Ammon's horn (tissue), 1 donor: ENCODE measurements at places on chromosomes 4 and X.

GRCh38 chr4:16122784-16123183 lies 39.0 kb upstream of the PROM1 start:
- no peak for DNase-seq

GRCh38 chrX:72020204-72020603 lies 109.6 kb downstream of the NHSL2 start:
- no peak for DNase-seq

GRCh38 chr4:172750910-172751309 lies 417.7 kb upstream of the GALNT7 start:
- no peak for DNase-seq

- DNase-seq: peak; percentile 11
Measured at GRCh38 chr4:55819634-55820033, at the start of gene EXOC1L. TSS of gene EXOC1L (plus strand) at chr4:55819790. CDS start at chr4:55820027, 237 bp downstream.

DNA sequence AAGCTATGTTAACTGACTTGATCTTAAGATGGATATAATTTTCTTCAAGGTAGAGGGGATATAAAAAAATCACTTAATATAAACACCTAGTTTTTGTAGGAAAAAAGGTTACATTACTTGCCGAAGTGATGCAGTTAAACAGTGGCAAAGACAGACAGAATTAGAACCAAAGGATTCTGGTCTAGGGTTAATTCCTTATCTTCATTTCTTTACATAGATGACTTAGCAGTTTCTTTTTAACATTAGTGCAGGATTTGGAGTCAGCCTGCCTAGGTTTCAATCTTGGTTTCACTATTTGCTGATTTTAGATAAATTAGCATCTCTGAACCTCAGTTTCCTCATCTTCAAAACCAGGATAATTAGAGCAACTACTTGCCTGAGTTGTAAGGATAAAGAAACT lies 14.3 kb downstream of the ZAR1 start:
- DNase-seq: no peak

DNA sequence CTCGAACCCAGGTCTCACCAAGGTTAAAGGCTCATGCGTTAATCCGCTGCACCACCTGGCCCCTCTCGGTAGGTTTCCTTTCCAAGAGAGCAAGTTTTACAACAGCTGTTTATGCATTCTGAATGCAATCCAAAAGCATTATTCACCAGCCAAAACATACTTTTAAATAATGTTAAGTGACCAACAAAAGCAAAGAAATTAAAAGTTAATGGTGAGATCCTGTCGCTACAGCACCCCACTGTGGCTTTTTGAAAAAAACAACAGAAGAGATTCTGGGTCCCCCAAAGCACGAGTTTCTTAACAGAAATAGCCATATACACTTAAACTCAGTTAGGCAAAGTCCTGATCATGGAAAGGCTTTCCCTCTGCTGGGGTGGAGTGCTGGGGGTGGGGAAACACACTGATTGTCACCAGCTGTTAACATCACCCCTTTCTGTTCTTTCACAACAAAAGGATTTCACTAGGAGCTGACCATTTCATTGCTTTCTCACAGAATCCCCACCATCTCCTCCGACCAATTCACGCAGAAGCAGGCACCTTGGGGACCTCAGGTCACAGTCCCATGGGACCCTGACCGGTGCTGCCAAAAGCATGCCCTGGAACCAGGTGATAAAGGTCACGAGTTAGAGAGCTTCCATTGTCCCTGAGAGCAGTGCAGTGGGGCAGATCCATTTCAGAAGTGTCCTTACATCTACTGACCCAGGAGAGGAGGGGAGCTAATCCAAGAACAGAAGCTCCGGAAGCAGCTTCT lies 51.2 kb downstream of the ZNF827 start:
- no peak for DNase-seq

DNA sequence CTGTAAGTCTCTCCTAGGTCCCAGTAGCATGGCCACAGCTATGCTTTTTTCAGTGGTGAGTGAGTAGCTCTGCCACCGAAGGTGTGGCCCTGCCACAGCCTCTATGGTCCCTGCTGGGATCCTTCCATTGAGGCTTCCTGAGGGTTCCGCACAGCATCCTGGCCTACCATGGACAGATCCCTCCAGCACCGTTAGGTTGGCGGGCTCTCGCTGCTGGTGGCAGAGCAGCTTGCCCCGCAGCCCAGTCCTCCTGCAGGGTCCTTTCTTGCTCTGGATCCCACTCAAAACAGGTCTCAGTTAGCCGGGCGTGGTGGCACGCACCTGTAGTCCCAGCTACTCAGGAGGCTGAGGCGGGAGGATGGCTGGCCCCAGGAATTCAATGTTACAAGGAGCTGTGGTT lies 2.4 kb upstream of the PDZD4 start:
- DNase-seq: no peak

DNA sequence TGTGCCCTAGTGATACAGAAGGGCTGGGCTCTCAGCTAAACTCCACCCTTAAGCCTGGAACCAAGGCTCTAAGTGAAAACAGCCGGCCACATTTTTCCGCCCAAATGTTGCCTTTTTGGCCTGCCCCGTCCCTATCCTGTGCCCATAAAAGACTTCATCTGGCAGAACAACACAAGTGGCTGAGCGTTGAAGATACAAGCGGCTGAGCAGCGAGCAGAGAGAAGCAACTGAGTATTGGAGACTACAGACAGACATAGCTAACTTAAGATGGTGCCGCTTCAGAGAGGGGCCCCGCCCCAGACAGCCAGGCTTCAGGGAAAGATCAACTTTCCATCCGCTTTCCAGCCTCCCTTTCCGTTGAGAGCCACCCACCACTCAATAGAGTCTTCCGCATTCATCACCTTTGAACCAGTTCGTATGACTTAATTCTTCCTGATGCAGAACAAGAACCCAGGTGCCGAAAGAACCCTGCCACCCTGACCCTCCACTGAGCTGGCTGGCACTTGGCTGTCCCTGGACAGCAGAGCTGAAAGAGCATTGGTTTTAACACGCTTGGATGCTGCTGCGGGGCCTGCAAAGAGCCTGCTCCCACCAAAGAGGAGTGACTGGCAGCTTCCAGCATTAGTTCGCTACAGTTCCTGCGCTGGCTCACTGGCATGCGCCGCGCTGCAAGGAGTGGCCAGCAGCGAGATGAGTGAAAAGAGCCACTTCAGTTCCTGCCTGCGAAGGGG lies 853.2 kb upstream of the INTU start:
- DNase-seq: no peak

DNA sequence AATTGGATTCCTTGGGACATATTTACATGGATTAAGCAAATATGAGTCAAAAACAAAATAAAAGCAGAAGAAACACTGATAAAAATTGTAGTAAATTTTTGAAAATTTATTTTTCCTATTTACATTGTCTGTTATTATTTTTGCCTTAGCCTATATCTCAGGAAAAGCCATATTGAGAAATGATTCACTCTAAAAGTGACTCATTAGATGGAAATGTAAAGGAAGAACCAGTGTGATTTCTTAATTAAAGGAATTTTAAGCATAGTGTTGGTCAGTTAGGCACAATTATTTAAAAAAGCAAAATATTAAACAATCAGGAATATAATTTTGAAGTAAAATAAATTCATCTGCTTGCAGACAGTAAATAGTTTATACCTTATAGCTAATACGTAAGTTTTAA lies 167.4 kb upstream of the NAP1L5 start:
- no peak for DNase-seq

- DNase-seq: peak; percentile 87
Measured at GRCh38 chr4:184805462-184806228, 20.1 kb downstream of the ACSL1 start.

GRCh38 chr4:15832523-15833451 lies 54.7 kb downstream of the CD38 start:
- DNase-seq: no peak

- no peak for DNase-seq
Measured at GRCh38 chr4:7428261-7429068, 6.3 kb downstream of the PSAPL1 start.

- no peak for DNase-seq
Measured at GRCh38 chr4:112222219-112222955, 9.2 kb upstream of the AP1AR start.

DNA sequence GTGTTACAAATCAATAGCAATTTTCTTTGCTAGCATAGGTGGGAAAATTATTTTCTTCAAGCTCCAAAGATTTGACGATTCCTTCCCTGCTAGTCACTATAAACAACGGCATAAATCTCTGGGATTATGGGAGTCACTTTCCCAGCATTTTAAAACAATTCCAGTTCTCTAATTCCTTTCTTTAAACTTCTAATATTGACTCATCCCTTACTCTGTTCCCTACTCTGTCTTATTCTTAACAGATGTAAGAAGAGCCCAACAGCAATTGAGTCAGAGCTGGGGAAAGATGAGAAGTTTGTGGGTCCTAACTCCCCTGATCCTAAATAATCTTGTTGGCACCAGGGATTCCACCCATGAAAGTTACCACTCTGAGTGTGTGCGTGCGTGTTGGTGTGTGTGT lies 47.4 kb upstream of the IL21 start:
- no peak for DNase-seq

DNA sequence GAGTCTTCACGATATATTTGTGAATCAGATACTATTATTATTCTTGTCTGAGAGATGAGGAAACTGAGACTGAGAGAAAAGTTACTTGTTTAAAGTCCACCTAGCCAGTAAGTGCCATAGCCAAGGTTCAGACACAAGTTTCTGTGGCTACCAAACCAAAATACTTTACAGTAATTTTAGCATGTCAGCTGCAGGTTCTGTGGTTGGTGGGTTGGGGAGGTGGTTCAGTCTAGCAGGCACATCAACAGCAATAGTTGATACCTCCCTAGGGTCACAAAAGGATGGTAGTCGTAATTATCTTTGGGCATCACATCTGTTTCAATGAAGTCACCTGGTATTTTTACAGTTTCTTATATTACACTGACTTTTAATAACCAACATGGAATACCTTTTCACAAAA lies 35.6 kb upstream of the EDA2R start:
- no peak for DNase-seq

- no peak for DNase-seq
Measured at GRCh38 chr4:7254736-7255487, 62.6 kb downstream of the SORCS2 start.

GRCh38 chr4:122619611-122620010 lies 1.3 kb downstream of the IL21 start:
- no peak for DNase-seq

- DNase-seq: no peak
Measured at GRCh38 chrX:124212622-124213021, 119.8 kb upstream of the TEX13D start.

GRCh38 chr4:9976781-9977180 lies 44.5 kb downstream of the SLC2A9 start:
- DNase-seq: no peak

DNA sequence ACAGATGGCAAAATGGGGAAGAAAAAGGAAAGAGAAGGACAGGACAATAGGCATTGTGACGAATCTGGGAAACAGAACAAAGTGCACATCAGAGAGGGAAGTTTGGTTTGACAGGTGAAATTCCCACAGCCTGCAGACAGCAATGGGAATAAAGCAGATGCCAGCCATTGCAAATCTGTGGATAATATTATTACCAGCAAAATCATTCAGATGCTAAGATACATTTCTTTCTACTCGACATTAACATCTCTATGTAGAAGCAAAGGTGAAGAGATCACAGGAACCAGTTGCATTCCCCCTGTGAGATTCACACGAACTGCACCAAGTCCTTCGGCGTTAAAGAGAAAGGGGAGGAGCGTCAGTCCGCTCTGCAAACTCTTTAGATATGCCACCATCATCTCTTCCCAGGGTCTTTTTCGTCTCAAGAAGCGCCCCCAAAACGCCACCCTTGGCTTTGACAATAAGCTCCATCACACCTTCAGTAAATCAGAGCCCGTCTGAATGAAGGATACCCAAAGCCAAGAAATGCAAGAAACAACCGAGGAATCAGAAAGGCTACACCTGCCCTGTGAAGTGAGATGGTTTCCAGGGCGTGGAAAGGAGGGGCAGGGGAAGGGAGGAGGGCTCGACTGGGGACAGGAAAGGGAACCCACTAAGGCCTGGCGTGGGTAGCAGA lies 1.9 kb downstream of the NEUROG2 start:
- no peak for DNase-seq

- DNase-seq: peak; percentile 41
Measured at GRCh38 chr4:85826060-85826678, 351.2 kb downstream of the ARHGAP24 start.

DNA sequence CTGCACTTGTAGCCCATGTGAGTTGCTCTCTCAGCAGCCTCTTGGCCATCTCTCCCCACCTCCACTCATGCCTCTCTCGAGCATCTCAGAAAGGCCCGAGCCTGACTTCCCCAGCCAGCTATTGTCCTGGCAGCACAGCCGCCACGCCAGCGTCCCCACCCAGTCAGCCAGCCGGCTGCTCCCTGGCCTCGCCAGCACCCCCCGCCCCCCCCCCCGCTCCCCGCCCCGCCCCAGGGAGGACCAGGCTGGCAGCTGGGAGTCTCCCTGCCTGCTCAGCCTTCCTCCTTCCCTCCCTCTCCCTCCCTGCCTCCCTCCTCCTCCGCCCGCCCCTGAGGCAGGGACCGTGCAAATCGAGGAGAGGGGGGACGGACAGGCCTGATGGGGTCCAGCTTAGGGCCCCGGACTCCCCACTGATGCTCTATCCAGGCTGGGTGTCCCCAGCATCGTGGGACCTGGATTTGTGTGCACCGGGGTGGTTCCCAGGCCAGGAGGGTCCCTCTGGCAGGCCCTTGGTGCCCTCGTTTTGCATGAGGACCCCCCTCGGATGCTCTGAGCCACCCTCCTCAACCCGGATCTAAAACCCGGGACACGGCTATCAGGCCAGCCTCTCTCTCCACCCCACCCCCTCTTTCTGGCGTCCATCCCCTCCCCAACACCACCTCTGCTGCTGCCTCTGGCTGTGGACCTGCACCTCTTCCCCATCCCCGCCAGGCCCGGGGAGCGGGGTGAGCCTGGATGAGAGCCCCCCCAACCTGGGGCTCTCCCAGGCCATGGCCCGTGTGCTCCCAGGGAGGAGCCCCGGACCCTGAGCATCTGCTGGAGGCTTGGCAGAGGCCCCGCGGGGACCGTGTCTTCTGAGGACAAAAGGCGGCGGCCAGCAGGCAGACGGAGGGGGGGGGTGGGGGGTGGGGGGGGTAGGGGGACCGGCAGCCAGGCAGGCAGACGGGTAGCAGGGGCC lies at the start of gene GPR173:
Gene GPR173, plus strand, starts transcription at position 621 of the 958 bp plus-strand sequence. CDS start 27,833 bp downstream, outside the sequence.
- peak; percentile 81 for DNase-seq

GRCh38 chrX:40105835-40106675 lies 8.3 kb upstream of the BCOR start:
- DNase-seq: peak; percentile 59
